Astrocyte (in vitro differentiated cells and primary cell): ENCODE measurements at places on chromosomes 16 and 17.

GRCh38 chr16:62010186-62010585 is 26.1 kb downstream of the CDH8 start:
- DNase-seq: no peak

DNA sequence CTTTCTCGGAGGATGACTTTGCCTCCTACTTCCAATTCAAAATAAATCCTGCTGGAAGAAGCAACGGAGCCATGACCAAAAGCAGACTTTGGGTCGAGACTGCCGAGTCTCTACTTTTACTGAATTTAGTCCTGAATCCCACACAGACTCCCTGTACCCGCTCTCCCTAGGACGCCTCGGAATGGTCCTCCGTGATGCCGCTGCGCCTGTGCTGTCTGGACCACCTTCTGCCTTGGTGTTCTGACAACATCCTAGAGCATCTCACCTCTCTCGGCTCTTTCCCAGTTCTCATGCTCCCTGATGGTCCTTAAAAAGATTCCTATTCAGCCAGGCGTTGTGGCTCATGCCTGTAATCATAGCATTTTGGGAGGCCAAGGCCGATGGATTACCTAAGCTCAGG is 181.1 kb upstream of the HSBP1 start:
- DNase-seq: no peak

GRCh38 chr17:383771-384621 is 31.4 kb upstream of the RPH3AL start:
- no peak for DNase-seq

DNA sequence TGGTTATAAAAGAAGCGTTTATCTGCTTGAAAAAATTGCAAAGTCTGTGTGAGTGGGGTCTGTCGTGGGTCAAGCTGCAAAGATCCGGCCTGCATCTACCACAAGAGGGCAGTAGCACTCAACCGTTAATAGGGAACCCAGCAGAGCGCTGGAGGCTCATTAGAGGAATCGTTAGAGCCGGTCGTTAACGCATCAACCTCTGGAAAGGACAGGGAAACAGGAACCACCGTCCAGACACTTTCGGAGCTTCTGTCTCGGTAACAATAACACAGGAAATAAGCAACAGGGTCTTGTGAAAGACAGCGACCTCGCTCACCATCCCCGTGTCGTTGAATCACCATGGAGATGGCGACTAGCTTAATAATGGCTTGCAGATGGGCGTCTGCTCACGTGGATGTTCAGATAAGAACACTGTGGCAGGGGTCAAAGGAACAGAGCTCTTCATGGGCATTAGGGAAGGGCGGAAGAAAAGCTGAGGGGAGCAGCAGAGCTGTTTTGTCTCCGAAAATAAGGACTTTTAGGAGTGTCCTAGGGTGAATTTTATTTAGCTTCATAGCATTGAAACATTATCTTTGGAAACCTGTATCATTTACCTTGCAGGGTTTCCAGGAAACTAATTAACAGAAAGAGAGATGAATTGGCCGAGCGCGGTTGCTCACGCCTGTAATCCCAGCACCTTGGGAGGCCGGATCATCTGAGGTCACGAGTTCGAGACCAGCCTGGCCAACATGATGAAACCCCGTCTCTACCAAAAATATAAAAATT is 11.9 kb upstream of the NSRP1 start:
- peak; percentile 52 for DNase-seq

GRCh38 chr17:39143552-39144093 is 7.8 kb downstream of the PLXDC1 start:
- no peak for DNase-seq

DNA sequence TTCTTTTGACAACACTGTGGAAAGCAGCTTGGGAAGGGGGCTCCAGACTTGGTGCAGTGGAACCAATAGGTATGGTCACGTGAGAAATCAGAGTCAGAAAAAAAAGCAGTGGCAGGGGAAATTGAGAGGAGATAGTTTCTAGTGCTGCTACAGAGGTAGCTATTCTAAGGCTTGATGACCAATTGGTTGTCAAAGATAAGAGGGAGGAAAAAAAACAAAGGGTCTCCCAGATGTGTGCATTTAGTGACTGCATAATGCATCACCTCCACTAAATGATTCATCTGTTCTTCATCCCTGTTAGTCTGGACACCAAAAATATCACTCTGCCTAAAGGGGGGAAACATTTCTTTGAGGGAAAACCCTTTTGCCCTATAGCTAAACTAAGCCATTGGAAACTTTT is 56.5 kb downstream of the PIGL start:
- peak; percentile 81 for DNase-seq

GRCh38 chr16:84652566-84652965 is 4.3 kb downstream of the KLHL36 start:
- DNase-seq: no peak

GRCh38 chr17:62619417-62620155 is 7.9 kb upstream of the MRC2 start:
- no peak for DNase-seq

DNA sequence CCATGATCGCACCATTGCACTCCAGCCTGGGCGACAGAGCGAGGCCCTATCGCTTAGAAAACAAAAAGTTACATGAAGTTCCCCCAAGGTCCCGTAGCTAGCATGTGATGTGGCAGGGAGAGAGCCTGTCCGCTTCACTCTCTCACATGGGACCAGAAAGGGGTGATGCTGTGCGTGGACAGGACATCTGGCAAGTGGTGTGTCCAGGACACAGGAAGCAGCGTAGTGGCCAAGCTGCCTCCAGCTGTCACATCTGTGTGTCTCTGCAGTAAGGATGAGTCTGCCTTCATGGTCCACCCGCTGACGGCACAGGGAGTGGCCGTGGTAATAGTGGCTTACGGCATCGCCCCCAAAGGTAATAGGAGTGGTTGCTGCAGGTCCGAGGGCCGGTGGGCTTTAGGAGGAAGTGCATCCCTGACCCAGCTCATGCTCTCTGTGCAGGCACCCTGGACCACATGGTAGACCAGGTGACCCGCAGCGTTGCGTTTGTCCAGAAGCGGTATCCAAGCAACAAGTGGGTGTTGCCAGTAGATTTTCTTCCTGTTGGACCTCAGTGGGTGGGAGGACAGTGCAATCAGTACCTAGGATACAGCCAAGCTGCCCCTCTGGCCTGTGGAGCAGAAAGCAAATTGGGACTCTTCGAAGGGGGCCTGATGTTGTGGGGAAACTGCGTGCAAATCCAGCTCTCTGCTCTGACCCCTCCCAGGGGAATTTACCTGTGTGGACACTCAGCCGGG is 9.5 kb upstream of the BIRC5 start:
- DNase-seq: no peak

GRCh38 chr16:67111951-67112444 is 2.3 kb downstream of the PHAF1 start:
- DNase-seq: no peak

DNA sequence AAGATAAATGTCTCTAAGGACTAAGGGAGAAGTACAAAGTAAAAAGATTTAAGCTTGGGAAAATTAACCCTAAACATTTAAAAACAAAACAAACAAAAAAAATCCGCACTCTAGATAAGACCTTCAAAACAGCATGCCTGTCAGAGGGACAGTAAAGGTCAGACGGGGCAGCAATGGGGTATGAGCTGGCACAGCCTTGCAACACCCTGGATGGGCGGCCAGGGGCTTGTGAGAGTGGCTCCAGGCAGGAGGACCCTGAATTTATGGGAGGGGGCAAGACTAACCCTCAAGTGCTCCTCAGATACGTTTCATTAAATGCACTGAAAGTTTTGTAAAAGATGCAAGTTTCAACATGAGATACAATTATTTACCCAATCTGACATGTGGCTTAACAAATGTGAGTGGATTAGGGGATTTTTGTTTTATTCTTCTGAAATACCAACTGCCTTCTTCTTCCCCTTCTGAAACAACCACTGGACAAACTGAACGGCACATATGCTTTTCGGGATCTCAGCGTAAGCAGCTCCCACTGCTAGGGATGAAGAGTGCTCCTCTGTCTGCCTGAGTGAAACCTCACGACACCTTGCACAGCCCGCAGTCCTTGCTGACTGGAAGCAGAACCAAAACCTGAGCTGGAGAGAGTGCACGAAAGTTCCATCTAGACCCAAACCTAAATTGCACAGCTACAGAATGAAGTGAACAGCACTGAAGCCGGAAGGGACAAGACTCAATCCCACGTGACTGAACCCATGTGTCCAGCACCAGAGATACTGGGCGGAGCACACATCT is 128.4 kb downstream of the ANKRD11 start:
- no peak for DNase-seq

- no peak for DNase-seq
Measured at GRCh38 chr16:2006317-2006716, 3.3 kb downstream of the ZNF598 start.

- no peak for DNase-seq
Measured at GRCh38 chr16:4690946-4691665, 2.3 kb upstream of the NUDT16L1 start.

GRCh38 chr17:39402890-39403605 is 1.6 kb upstream of the FBXL20 start:
- DNase-seq: no peak

- peak; percentile 57 for DNase-seq
Measured at GRCh38 chr17:69716556-69716955, 302.1 kb downstream of the MAP2K6 start.

DNA sequence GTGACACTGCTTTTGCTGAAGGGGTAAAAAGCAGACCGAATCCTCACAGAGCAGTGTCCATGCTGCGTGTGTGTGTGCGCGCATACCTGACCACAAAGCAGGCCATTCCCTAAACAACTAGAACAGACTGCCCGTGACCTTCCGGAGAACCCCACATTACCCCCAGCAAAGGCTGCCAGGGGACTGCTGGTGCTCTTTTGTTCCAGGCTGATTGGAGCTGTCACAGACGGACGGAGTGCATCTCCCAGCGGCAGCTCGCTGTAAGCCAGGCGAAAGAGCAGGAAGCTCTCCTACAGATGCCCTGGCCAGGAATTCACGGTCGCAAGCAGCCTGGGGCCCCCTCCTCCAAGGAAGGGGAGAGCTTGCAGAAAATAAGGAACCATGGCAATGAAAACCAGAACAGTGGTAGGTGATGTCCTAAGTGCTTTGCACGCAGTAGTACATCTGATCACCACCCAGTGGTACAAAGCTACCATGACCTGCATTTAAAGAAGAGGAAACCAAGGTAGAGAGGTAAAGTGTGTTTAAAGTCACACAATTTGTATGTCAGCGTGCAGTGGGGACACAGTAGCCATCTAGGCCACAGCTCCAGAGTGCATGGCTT is 153.4 kb upstream of the DYNLRB2 start:
- no peak for DNase-seq

DNA sequence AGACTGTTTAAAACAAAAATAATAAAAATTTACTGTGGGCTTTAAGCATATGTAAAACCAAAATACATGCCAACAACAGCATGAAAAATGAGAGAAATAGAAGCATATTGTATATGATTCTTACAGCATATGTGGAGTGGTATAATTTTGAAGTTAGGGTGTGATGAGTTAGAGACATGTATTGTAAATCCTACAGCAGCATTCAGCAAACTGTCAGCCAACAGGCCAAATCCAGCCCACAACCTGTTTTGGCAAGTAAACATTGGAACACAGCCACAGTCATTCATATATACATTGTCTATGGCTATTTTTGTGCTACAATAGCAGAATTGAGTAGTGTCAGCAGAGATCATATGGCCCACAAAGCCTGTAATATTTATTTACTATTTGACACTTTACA is 42.3 kb downstream of the ZNF18 start:
- DNase-seq: no peak

- no peak for DNase-seq
Measured at GRCh38 chr17:77347544-77347943, 206.8 kb downstream of the SEC14L1 start.

- DNase-seq: no peak
Measured at GRCh38 chr17:29303386-29303785, 9.4 kb upstream of the NUFIP2 start.

DNA sequence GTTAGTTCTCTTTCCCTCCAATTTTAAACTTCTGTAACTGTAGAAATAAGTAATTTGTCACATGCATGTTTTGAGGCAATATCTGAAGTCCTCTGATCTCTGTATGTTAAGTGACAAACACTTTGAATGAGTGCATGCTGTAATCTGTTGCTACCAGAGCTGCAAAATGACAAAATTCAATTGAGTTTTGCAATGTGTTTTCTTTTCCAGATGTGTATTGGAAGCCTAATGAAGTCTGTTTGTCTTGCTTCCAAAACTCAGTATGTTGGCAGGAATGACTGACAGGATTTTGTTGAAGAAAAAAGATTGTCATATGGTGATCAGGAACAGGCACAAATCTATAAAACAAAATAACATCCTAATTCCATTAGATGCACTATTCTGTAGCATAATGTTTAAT is 561.6 kb upstream of the CDH8 start:
- DNase-seq: no peak

DNA sequence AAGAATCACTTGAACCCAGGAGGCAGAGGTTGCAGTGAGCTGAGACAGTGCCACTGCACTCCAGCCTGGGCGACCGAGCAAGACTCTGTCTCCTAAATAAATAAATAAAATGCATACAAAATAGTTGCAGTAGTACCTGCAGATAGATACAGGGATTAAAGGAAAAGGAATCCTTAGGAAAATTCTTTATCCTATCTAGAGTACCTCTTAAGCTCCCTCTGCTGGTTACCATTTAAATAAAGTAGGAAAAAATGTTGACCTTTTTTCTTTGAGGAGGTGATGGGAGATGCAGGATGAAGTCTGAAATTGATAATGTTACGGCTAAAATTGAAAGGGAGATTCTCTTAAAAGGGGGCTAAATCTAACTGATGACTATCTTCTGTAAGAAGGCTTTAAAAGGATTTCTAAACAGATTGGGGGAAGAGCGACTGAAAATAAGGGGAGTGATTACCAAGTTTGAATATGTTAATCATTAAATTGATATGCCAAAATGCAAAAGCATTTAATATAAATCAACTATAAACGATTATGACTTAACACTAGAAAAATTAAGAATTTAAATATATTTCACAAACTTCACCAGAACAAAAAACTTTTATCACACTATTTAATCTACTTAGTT is 29.4 kb downstream of the C16orf87 start:
- no peak for DNase-seq

DNA sequence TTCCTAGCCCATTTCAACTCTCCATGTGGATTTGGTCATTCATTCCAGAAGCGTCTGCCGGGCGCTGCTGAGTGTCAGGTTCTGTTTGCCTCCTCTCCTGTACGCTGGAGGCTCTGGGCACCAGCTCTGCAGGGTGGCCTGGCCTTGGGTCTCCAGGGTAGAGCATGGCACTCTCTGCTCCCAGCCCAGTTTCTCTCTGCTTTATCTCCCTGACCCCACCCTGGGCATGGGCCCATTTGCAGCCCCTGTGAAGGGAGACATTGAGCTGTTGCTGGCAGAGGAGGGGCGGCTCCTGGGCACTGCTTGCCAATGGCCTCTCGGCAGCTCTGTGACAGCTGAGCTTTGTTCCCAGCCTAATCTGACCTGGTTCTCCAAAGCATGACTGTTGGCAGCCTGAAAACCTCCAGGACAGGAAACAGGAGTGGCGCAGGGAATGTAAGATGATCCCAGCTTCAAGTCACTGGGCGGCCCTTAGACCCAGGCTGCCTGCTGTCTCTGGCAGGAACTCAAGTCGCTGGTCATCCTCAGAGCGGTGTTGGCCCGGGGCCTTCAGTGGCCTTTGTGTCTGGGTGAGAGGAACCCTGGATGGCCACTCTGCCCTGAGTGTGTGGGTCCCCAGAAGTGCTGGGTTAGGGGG is 146.8 kb downstream of the SEC14L1 start:
- peak; percentile 95 for DNase-seq

- DNase-seq: no peak
Measured at GRCh38 chr17:31467502-31468256, 76.2 kb downstream of the RAB11FIP4 start.
